NCI-H2029 (cell line): ENCODE measurements at places on chromosomes 3 and 15.
A peak's percentile ranks its signal among the peaks of the same experiment; 100 is the strongest.

GRCh38 chr15:24223739-24224138, 451.8 kb upstream of the NPAP1 start:
- no peak for DNase-seq

GRCh38 chr15:73240866-73241499, 127.8 kb downstream of the HCN4 start:
- no peak for DNase-seq

GRCh38 chr3:94420931-94421330, 358.1 kb downstream of the NSUN3 start:
- DNase-seq: no peak

DNA sequence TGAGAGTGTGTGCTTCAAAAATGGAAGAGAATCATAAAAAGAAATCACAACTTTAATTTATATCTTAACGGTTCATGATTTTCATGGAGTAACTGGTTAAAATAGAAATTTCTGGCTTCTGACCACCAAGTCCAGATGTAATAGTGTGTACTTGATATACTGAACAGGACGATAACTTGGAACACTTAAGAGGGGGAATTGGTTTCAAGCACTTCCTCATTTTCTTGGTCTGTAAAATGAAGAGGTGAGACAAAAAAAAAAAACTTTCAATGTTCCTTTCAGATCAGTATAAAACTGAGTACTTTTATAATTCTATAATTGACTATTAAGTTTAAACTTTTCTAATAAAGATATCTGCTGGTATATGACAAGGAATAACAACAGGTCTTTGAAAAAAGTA, 64.0 kb upstream of the TRA2B start:
- DNase-seq: no peak

- peak; percentile 15 for DNase-seq
Observed at GRCh38 chr15:26864664-26865191, 2.1 kb upstream of the GABRA5 start.

GRCh38 chr3:60598671-60599070, 652.6 kb downstream of the FHIT start:
- DNase-seq: no peak

DNA sequence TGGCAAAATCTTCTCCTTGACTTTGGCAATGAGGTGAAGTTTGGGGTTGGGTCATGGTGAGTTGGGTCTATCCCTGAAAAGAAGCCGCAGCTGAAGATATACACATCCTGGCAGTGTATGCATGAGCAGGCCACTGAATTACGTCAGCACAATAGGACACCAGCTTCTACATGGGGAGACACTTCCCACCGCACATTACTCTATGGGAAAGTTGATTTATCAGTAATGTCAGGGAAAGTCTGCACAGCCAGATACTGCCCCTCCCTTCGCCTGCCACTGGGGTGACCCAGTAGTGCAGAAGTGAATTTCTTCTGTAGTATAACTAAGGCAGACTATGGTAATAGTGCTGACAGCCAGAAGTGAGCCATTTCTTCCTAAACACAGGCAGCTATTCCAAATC, 245.0 kb downstream of the NTRK3 start:
- no peak for DNase-seq

GRCh38 chr3:153215966-153216365, 53.9 kb downstream of the RAP2B start:
- DNase-seq: no peak

GRCh38 chr3:11904157-11904556, 57.5 kb upstream of the TAMM41 start:
- no peak for DNase-seq

- DNase-seq: no peak
Observed at GRCh38 chr3:114323546-114324254, 29.9 kb downstream of the TIGIT start.

GRCh38 chr15:76994496-76994895, 430 bp upstream of the PSTPIP1 start:
- DNase-seq: no peak

- peak; percentile 69 for DNase-seq
Observed at GRCh38 chr3:185337231-185337816, 25.6 kb upstream of the MAP3K13 start.

DNA sequence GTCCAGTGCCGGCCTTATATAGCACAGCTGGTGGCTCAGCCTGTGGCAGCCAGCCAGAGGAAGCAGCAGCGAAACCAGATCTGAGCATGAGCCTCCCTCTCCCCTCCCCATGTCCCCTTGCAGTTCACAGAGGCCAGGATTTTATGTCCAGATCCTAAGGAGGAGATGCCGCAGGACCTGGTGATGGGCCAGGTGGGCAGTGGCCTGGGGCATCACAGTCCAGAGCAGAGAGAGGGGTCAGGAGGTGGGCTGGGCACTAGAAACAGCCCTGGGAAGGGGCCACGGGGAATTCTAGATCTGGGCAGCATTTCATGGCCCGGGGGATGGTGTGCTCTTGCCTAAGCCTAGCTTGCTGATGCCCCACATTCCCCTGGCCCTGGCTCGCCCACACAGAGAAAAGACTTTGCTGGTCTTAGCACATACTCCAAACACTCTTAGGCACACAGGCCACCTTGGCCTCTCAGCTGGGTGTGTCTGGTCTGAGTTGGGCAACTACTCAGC, 259 bp upstream of the CILP start:
- DNase-seq: no peak

GRCh38 chr3:77262361-77262760, 222.5 kb downstream of the ROBO2 start:
- DNase-seq: no peak

DNA sequence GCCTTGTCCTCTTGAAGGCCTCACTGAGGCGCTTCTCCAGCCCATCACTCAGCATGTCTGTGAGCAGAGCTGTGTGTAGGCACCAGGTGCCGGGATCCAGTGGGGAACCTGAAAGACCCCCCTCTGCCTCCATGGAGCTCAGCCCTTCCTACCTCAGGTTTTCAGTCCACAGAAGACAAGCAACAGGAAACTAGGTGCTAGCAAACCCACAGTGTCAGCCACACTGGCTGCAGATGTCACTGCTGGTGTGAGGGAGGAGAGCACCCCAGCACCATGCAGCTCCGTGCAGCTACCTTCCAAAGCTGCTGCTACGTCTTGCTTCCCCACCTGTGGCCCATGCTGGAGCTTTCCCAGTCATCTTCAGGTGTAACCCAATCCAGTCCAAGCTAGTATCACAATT, 17.9 kb downstream of the PSTPIP1 start:
- no peak for DNase-seq

DNA sequence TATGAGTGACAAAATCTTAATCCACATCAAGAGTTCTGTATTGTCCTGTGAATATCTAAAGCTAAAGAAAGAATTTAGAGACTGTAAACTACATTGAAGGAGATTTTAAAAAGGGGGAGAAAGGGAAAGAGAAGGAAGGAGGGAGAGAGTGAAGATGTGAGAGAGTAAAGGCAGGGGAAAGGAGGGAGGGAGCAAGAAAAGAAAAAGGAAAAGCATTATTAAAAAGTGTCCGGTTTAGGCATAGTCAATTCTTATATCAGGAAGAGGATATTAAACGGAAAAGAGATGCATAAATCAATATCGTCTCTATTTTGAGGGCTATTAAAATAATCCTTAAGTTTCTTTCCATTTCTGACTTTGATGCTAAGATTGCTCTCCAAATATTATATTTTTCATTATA, 332.1 kb downstream of the ROBO2 start:
- no peak for DNase-seq

- DNase-seq: no peak
Observed at GRCh38 chr3:159001711-159002110, 199.9 kb downstream of the MFSD1 start.

DNA sequence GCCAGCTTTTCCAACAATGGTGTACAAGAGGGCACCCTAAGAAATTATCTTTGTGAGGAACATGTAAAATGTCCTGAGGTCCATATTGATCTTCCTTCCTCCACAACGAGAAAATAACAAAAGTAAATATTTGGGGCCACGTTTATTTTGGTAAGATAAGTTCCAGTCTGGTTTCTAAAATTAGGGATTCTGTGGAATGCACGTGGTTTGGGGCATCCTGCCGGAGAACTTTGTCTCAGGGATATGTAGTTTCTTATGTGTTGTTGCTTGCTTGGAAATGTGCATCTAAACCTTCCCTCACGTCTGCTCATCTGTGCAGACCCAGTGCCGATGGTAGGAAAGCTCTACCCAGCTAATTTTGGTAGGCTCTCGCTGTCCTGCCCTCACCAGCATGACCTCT, 62.8 kb downstream of the CTDSPL start:
- DNase-seq: no peak

DNA sequence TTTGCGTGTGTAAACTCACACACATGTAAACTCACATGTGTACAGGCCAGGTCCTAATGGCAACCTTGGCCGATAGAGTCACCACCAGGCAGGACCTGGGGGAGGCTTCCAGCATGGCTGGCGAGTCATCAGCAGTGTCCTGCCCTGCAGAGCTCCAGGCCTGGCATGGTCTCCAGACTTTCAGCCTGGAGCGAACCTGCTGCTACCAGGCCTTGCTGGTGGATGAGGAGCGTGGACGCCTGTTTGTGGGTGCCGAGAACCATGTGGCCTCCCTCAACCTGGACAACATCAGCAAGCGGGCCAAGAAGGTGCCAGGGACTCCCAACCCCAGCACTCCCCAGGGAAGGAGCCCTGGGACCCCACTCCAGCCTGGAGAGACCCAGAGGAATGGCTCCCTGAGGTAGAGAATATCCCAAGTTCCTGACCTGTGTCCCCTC, 1.0 kb downstream of the SEMA3B start:
- no peak for DNase-seq

GRCh38 chr3:40574661-40575060, 49.9 kb downstream of the ZNF621 start:
- no peak for DNase-seq
